CD4-positive, alpha-beta memory T cell (primary cell): ENCODE measurements at places on chromosomes 13 and 19. TPM values are rescaled to one million over a fixed set of nuclear protein-coding genes. Genes with fewer than 3 reads are reported as not detected.

LGALS14 gene
- not detected for total RNA-seq

CEACAM7 gene
- not detected for total RNA-seq

PSG11 gene
- total RNA-seq = not detected

CEACAM16 gene
- not detected for total RNA-seq

PLIN5 gene
- total RNA-seq = 2.2 TPM

ZNF536 gene
- total RNA-seq = 0.20 TPM

SELENOV gene
- not detected for total RNA-seq

GRCh38 chr13:28067491-28067890 is 32.9 kb downstream of the FLT3 start:
- no peak for DNase-seq

DNA sequence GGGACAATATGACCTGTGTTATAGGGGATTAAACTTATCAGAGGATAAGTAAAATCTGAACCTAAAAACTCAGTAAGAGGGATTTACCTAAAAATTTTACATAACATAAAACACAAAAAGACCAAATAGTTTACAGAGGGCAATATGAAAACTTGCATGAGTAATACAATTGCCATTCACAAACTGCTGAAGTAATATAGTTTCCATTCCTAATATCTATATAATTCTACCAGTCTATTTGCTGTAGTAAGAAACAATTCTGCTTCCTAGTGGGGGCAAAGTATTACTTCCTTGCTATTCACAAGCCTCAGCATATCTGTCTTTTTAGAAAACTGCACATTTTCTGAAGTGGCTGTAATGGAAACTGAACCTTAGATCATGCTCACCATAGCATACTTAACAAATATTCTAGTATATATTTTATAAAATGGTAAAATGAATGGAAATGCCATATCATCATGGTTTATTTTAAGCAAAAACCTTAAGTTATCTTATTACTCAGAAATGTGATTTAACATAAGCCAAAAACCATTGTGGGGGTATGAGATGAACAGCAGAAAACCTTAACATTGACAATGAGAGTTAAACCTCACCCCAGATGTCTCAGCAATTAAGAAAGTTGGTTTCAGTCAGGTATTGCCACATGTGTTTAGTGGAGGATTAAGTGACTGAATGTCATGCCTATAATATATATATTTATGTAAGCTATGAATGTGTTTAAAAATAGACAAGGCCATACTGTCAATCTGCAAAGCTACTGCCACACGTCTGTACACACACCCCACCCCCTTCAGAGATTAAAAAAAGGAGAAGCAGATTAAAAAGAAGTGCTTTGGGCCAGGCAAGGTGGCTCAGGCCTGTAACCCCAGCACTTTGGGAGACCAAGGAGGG is 136.8 kb downstream of the MIPEP start:
- no peak for DNase-seq

DNA sequence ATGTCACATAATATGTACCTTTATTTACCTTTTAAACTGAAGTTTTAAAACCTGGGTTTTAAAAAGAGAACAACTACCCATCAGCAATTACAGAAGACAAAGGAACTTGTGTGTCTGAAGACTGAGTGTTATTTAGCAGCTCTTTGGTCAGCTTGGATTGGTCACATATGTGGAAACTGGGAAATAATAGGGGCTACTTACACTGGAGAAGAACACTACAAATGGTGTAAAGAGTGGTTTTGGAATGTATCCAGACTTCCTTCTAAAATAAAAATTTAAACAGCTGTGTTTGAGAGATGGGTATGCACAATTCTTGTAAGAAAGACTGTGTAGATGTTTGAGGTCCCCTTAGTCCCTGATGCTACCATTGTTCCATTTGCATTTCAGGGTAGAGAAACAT is 13.3 kb downstream of the TNFRSF19 start:
- DNase-seq = no peak

DNA sequence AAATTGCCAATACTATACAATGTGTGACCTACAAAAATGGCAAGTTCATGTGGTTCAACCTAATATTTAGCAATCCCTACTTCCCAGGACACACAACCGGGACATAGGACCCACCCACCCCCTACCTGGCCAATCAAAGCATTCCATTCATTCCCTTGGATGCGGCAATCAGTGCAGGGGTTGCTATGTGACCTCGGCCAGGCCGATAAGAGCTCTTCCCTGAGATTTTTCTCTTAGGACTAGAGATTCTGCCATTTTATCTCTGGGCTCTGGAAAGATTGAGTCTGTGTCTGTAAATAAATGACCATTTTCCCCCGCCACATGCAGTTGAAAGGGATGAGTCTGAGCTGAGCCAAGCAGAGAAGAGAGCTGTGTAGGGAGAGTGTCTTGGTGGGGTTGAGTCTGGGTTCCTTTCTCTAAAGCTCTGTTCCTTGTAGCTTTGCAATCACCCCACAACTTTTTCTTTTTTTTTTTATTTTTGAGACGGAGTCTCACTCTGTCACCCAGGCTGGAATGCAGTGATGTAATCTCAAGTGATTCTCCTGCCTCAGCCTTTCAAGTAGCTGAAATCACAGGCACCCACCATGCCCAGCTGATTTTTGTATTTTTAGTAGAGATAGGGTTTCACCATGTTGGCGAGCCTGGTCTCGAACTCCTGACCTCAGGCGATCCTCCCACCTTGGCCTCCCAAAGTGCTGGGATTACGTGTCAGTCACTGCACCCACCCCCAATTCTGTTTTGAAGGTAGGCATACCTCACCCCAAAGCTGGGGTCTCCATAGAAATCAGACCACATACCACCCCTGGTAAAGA is 7.4 kb downstream of the IFNL1 start:
- no peak for DNase-seq

DNA sequence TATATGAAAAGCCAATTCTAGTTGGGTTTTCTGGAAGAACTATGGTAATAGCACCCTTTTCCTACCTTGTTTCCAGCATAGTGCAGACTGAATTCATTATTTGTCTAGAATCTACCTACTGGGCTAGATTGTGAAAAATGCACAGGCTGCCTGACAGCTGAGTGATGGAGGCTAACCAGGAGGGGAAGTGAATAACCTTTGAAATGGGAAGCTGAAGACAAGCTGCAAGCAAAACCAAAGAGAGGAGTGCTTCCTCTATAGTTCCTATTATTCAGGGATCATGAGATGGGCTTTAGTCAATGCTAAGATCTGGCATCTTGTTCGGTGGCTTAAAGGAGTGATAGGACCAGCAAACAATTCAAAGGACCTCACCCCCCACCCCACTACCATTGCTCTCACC is 26.9 kb downstream of the MZT1 start:
- DNase-seq = no peak

GRCh38 chr19:48512504-48513288 is 1.1 kb upstream of the LMTK3 start:
- peak; percentile 20 for DNase-seq

DNA sequence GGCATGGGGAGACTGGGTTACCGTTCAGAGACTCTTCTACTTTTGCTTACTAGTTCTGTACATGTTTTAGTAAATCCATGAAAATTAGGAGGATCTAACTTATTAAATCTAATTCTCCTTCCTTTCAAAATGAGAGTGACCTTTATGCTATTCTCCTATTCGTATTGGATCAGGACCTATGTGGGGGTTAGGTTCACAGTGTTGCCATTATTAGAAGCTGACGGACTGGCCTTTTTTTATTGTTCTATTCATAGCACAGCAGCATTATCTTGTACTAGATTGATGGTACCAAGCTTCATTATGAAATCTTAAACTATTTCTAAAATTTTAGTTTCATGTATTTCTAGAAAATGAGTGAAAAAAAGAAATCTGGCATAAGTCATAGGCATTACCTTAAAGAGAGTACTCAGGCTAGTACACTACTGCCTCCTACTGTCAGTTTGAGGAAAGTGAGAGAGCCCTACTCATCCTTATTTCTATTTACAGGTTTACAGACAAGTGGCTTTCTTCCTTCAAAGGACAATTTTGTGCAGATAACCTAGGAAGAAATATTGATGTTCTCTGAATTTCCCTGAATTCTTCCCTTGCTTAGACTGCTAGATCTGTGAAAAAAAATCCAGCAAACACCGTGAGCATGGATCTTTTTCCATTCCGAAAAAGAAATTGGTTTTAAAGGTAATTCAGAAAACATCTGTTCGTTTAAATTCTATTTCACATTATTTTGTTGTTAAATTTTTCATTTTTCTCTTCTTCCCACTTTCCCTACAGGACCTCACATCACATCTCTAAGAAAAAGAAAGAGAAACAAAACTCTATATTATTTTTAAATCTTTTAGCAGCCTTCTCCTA is 485.5 kb downstream of the DIAPH3 start:
- peak; percentile 30 for DNase-seq

DNA sequence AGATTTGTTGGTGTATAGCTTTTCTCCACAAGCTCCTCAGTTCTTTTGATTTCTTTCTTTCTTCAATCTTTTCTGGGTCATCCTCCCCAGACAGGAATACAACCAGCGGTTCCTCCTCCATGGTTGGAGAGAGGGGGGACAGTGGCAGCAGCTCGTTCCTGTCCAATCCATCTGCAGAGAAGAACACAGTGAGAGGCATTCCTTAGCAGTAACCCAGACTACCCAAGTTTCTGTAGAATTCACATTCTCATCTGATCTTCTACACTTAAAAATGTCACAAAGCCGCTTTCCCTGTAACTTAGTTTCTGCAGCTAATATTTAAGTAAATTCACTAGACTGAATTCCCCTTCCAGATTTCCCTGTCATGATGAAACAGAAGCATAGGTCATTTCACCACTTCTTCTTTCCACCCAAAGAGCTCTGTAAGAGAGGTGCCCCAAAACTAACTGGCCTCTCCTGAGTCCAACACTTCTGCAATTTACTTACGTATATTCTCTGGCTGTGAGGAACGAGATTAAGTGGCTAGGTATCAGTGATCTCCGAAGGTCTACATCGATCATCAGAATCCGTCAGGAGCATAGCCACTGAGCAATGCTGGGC is 171.9 kb downstream of the TBC1D4 start:
- no peak for DNase-seq

DNA sequence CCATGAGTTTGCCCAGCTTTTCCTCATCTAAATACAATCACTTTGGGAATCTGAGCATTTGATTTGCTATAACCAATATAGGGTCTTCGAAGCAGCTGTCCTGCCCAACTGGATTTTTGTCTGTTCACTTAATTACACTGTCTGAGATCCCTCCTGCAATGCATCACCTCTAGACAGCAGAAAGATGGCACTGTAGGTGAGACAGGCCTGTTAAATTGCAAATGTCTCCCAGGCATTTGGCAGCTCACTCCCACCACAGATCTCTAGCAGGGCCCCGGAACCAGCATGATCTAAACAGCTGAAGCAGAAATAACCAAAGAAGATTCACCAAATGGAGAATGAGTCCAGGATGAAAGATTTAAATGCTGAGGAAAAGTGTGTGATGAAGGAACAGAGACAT is 41.9 kb upstream of the SERPINE3 start:
- DNase-seq = no peak

DNA sequence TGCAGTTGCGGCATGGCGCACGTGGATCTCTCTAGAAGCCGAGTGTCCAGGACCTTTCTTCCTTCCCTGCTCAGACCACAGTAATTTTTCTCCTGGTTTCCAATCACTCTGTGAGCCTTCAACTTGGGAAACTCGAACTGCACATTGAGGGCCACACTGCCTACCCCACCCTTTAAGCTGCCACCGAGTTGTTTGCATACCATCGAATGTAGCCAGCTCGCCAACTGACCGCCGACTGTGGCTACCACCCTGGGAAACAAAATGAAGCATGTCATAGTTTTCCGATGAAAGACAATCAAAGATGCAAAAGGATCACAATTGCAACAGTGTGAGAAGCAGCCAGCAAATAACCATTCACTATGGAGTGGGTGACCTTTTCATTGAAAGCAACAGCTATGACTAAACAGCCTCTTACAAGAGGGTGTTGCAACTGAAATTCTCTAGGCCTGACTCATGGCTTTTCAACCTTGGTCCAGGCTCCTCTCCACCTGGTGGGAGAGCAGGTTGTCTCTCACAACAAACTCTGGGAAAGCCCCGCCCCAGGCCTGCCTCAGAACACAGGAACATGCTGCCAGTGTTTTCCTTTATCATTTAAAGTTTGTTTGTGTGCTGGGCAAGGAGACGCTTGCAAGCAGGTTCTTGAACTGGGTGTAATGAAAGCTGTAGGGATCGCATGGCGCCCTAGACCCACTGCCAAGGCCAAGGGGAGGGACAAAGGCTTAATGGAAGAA is 141.7 kb upstream of the SERP2 start:
- no peak for DNase-seq

DNA sequence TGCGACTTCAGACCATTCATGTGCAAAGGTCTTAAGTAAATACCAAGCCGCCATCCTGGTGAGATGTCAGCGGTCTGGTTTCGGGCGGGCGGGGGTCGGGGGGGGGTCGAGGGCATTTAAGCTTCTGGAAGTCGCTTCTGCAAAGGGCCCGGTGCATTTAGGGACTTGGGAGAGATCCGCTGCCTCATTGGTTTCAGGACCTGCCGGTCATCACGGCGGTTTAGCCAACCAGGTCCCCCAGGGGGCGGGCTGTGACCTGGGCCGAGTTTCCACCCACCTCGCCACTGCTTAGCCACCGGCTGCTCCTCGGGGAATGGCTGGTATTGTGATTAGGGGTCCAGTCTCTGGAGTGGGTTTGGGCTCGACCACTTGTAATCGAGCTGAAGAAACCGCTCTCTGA is 7.8 kb downstream of the ANKLE1 start:
- DNase-seq = no peak

- no peak for DNase-seq
Observed at GRCh38 chr19:3707868-3708206, 347 bp upstream of the TJP3 start.

DNA sequence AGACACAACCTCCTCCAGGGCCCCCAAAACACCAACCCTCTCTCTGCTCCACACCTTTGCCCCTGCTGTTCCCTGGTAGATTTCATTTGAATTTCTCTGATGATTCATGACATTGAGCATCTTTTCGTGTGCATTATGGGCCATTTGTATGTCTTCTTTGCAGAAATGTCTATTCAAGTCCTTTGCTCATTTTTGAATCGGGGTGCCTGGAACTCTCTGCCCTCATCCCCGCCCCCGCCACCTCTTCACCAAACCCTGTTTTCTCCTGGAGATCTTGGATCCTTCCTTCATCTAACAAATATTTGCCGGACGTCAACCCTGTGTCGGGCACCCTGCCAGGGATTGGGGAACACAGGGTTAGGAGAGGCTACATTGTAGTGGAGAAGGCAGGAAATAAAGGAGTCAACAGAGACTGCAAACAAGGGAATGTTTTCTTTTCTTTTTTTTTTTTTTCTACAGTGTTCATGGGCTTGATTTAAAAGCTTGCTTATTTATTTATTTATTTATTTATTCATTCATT is 25.5 kb upstream of the SLC1A5 start:
- no peak for DNase-seq

- DNase-seq = no peak
Observed at GRCh38 chr13:103188713-103189326, 122.6 kb upstream of the SLC10A2 start.
